Tracheal epithelial cell (primary cell): ENCODE measurements at places on chromosomes 3 and 15. TPM values are rescaled to one million over a fixed set of nuclear protein-coding genes. Genes with fewer than 3 reads are reported as not detected.

GOLGA8H gene
- total RNA-seq, result not detected in 2 replicates

AMOTL2 gene
- 61.8 and 114 TPM in 2 replicates for total RNA-seq

HHLA2 gene
- total RNA-seq, result not detected in 2 replicates

CLRN1 gene
- total RNA-seq, result not detected in 2 replicates

CRABP1 gene
- not detected in 2 replicates for total RNA-seq

ADGRG7 gene
- total RNA-seq, result 38.3 TPM in 1 of 2 replicates, not detected in the other

SERINC4 gene
- total RNA-seq, result not detected in 2 replicates

RLBP1 gene
- 0.96 TPM in 1 of 2 replicates, not detected in the other for total RNA-seq

SLC15A2 gene
- 0.96 and 6.2 TPM in 2 replicates for total RNA-seq

MAGI1 gene
- total RNA-seq, result 5.3 and 7.5 TPM in 2 replicates

KCNMB2 gene
- total RNA-seq, result not detected in 2 replicates

LIPC gene
- 1.4 TPM in 1 of 2 replicates, not detected in the other for total RNA-seq

LRRC3B gene
- not detected in 2 replicates for total RNA-seq

SMCO1 gene
- total RNA-seq, result 0.24 TPM in 1 of 2 replicates, not detected in the other

GRK7 gene
- not detected in 2 replicates for total RNA-seq

PLSCR5 gene
- total RNA-seq, result not detected in 2 replicates

YEATS2 gene
- 22.4 and 34.9 TPM in 2 replicates for total RNA-seq

CKMT1B gene
- 10.4 and 11.8 TPM in 2 replicates for total RNA-seq

PTPN23 gene
- 14.9 and 16.8 TPM in 2 replicates for total RNA-seq

ZNF860 gene
- total RNA-seq, result 1.4 and 1.9 TPM in 2 replicates

C3orf52 gene
- total RNA-seq, result 33.0 and 40.0 TPM in 2 replicates

OR5K2 gene
- not detected in 2 replicates for total RNA-seq

FGD5 gene
- under 0.01 and 0.96 TPM in 2 replicates for total RNA-seq

GJD2 gene
- total RNA-seq, result not detected in 2 replicates

WDR5B gene
- 1.4 and 3.2 TPM in 2 replicates for total RNA-seq

TSC22D2 gene
- 5.3 and 7.0 TPM in 2 replicates for total RNA-seq

RARB gene
- 0.85 and 0.96 TPM in 2 replicates for total RNA-seq

SCG3 gene
- total RNA-seq, result under 0.01 TPM in 1 of 2 replicates, not detected in the other
